Left ventricle myocardium superior (tissue), 1 donor: ENCODE measurements at places on chromosomes 4 and X. TPM values are rescaled to one million over a fixed set of nuclear protein-coding genes. Genes with fewer than 3 reads are reported as not detected.
A peak's percentile ranks its signal among the peaks of the same experiment; 100 is the strongest.

DNA sequence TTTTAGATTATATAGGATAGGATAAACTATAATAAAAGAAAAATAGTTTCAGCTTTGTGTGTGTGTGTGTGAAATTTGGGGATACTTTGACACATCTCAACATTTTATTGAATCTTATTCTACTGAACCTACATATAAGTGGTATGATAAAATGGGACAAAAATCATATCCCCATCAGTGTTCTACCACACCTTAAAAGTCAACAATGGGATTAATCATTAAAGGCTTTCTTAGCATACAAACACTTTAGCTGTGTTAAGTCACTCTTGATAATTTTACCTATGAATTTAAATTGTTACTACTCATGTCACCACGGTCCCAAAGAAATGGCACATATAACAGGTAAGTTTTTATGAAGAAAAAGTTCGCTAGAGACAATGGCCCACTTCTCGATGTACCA, 37.7 kb upstream of the LRBA start:
- DNase-seq = no peak

The COL4A5 gene
- total RNA-seq = 7.3 TPM

The UCHL1 gene
- total RNA-seq = 4.8 TPM

The PDGFC gene
- 12.8 TPM for total RNA-seq

DNA sequence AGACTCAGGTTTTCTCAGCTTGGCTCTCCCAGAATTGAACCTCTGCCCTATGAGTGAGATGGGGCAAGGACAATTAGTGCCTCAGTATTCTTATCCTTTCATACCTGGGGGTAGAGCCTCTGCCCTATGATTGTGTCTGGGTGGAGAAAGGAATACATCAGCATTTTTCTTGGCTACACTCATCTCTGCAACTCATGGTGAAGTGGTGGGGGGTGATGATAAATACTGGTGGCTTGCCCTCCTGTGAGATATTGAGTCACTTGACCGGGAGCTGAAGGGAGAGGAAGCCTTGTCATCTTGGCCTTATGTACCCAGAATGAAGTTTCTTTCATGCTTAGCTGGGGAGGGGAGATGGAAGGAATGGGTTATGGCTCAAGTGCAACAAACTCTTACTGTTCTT, 71.3 kb upstream of the ENOX2 start:
- no peak for DNase-seq

DNA sequence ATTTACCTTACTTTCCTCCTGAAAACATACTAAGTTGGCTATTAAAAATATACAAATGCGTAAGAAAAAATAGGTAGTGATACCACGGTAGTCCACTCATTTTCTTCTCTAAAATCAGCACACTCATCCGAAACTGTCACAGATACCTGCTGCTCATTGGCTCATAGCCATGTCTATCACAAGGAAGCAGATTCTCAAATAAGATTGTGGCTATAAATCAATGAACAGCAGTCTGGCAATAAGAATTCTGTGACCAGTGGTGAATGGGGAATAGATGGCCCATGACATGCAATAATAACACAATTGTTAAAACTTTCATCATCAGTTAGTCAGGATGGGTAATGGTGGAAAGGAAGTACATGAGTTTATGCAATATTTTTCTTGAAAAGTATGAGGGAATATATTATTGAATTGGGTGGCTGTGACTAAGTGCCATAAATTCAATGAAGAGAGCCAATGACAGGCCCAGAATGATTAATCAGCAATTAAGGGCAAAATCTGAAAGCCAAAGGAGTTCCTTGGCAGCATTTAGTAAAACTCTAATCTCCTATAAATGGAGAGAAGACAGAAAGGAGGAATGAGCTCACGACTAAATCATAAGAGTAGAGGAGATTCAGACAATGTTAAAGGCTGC, 202.3 kb upstream of the NEIL3 start:
- DNase-seq = no peak

- no peak for DNase-seq
Measured at GRCh38 chr4:155973639-155974475, 20.2 kb upstream of the CTSO start.

DNA sequence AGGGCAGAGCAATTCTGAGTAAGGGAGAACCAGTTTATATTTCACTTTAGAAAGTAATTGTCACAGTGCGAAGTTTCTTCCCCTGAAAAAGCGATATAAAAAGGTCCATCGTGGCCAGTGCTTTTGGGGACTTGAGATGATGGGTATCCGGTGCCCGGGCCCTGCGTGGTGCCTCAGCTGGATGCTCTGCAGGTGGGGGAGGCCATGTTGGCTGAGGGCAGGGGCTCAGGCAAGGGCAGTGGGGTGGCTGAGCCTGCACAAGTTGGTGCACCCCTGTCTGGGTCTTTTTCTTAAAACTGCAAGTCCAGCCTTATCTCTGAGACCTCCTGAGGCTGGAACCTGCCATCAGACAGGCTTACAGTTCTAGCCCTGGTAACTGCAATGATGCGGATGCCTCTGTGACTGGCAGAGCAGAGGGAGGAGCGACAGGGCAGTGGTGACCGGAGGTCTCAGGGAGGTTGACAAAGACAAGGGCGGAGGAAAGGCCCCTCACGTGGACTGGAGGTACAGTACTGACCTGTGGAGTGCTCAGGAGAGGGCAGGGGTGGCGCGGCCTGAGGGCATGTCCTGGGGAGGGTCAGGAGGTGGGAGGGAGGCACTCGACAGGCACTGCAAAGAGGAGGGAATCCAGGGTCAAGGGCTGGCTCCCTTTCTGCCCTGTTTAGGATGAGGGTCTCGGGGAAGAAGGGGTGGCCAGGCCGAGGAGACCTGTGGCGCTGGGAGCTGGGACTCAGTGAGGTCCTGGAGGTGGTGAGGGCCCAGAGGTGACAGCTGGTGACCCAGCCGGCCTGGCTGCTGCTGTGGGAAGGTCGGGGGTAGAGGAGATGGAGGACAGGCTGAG, 1.8 kb downstream of the RGS12 start:
- no peak for DNase-seq

DNA sequence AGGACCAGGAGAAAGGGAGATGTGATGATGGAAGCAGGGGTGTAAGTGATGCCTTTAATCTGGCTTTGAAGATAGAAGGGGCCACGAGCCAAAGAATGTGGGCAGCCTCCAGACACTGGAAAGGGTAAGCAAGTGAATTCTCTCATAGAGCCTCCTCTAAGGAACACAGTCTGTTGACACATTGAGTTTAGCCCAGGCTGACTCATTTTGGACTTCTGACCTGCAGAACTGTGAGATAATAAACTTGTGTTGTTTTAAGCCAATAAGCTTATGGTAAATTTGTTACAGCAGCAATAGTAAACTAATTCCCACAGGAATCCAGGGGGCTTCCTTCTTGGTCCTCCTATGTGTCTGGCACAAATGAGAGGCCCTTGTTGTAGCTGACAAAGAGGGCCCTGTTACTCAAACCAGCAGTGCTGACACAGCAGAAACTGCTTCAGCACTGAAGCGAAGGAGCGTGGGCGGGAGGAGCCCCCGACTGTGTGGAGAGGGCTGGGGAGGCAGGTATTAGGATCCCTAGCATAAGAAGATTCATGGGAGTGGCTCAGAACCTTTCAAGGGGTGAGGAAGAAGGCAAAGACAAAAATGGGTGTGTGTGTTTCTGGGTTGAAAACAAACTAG, 268.7 kb downstream of the NR3C2 start:
- no peak for DNase-seq

The ELF4 gene
- 2.3 TPM for total RNA-seq

GRCh38 chr4:97027728-97028410, 1115.4 kb downstream of the STPG2 start:
- DNase-seq = no peak

The SPANXA1 gene
- not detected for total RNA-seq

DNA sequence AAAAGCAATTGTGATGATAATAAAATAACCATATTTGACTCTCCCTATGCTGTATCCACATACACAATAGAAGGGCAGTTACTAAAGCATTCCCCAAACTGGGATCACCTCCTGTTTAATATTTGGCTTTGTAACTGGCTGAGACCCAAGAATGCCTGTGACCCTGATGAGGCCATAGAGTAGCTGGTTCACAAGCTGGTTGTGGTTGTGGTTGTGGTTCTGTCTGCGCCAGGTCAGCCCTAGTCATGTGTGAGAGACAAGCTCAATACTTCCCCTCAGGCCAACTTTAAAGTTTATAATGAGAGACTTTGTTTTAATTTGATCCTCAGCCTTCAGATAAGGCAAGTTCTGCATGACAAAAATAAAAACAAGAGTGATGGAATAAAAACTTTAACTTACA, 209.9 kb downstream of the PARM1 start:
- no peak for DNase-seq

- DNase-seq = no peak
Measured at GRCh38 chrX:24982306-24982965, 33.3 kb downstream of the ARX start.

DNA sequence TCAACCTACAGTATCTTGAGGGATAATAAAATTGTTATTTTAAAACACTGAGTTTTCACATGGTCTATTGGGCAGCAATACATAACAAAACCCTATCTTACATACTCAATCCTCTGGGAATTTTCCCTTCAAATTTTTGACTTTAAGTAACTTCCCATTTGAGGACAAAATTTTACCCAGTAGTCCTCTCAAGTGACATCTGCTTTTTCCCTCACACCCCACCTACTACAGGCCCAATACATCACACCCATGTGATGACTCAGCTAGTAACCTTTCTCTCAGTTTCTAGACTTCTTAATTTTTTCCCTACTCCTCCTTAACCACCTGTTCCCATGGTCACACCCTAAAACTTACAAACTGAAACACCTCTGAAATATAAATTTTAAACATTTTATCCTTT, 12.2 kb upstream of the RAP1GDS1 start:
- DNase-seq = no peak

DNA sequence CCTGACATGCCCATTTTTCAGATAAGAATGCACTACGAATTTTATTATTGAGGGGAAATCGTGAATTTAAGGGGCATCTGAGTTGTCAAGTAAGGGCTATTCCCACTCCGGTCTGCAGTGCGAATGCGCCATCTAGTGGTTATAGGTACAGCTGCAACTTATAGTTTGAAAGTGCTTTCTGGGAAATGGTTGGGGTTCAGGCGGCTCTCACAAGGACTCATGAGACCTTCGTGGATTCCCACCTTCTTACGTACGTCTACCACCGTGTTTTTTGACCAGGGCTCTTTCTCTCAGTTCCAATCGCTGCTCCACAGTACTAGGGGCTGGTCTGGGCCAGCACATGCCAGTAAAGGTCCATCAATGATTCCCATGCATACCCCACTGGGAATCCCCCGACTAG, 12.3 kb downstream of the MSL3 start:
- DNase-seq = no peak

DNA sequence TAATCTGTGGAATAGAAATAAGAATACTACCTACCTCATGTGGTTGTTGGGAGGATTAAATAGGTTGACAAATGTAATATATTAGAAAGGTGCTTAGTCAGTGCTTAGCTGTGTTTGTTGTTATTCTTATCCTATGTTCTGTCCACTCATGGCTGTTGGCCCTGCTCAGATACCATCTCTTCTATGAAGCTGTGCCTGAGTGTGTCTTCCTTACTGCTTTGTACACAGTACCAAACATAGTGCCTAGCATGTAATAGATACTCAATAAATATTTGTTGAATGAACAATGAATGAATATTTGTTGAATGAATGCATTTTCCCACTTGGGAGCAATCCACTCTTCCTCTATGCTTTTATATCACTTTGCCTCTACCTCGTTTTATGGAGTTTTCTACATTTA, 57.2 kb downstream of the NHS start:
- DNase-seq = no peak

DNA sequence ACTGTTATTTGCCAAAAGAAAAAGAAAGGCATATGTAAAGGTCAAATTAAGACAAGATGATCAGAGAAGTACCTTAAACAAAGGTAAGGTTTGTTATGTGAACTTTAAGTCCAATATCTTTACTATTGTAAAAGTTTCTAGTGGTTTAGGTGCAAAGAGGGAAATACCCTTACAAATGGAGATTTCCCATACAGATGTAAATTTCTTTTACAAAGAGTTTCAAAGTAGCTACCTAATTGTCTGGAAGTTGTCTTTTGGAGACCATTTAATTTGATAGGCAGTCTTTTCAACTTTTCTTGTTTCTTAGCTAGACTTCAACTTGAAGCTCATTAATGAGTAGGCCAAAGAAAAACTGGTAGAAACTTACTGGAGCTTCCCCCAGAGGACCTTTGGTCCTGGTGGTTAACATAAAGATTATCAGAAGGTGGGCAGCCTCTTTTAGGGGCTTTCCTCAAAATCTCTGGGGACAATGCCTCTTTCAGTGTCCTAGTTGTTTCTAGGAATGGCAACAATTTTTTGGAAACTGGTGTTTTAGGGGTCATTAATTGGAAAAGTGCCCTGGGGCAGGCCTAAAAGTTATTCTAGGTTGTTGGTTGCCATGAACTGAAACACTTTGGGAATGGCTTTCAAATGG, 297.3 kb downstream of the GUCY2F start:
- DNase-seq = no peak

DNA sequence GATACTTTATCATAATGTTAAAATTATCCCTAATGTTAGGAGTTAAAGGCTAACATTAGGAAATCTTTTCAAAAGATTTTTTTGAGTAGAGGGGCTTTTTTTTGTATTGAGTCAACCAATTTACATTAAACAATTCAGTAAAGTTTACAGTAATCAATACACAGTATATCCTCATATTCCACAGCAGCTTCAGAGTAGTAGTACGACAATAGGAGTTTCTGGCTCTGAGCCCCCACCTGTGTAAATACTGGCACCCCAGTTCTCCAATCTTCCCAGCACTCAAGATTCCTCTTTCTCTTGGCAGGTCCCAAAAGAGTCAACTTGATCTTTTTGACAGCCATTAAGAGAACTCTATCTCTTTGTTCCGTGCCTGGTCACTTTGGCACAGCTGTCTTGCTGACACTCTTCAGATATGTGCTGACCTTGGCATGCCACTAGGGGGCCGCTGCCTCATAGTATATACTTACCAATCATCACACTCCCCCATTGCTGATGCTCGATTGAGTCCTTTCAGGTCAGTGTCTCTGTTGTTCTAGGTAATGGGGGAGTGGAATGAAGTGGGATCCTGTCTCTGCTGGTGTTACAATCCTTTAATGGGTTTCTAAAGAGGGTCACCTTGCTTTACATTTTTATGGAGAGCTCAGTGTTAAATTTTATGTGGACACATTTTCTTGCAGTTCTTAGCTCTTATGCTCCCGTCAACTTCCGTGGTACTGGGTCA, 19.5 kb upstream of the CCNI start:
- DNase-seq = peak; percentile 83

DNA sequence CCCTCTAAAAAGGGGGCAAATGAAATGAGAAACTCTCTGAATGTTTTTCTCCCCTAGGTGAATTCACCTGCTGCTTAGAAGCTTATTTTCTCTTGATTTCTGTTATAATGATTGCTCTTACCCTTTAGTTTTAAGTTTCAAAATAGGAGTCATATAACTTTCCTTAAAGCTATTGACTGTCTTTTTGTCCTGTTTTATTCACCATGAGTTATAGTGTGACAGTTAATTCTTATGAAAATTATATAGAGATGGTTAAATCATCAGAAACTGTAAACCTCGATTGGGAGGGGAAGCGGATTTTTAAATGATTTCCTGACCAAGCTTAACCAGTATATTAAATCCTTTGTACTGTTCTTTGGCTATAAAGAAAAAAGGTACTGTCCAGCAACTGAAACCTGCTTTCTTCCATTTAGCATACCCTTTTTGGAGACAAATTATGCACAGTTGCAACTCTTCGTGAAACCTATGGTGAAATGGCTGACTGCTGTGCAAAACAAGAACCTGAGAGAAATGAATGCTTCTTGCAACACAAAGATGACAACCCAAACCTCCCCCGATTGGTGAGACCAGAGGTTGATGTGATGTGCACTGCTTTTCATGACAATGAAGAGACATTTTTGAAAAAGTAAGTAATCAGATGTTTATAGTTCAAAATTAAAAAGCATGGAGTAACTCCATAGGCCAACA, 4.2 kb downstream of the ALB start:
- DNase-seq = no peak

GRCh38 chrX:119895843-119896326, at the start of gene AKAP14:
AKAP14 (plus strand) TSS chrX:119895893; CDS start chrX:119903224, 7,331 bp downstream.
- no peak for DNase-seq
